ENCODE measurements at places on chromosomes 6 and 20.
A peak's percentile ranks its signal among the peaks of the same experiment; 100 is the strongest.

DNA sequence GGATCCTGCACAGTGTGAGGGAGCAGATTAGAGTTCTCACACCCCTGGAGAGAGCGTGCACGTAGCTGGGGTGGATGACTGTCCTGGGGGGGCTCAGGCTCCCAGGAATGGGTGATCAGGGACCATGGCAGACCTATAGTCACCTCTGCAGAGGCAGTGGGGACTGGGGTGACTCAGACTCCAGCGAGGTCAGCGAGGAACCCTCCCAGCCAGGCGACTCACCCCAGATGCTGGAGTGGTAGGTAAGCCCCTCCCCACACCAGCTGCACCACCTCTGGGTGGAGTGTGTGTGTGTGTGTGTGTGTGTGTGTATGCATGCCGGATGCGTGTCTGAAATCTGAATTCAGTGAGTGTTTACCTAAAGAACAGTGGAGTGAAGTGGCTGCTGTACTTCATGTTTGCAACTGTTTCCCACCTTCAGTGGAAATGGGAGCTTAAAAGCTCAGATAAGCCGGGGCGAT lies 17.4 kb upstream of the GTSF1L start:
- DNase-seq: no peak

GRCh38 chr6:27295301-27296079 lies 16.6 kb downstream of the POM121L2 start:
- no peak for DNase-seq

DNA sequence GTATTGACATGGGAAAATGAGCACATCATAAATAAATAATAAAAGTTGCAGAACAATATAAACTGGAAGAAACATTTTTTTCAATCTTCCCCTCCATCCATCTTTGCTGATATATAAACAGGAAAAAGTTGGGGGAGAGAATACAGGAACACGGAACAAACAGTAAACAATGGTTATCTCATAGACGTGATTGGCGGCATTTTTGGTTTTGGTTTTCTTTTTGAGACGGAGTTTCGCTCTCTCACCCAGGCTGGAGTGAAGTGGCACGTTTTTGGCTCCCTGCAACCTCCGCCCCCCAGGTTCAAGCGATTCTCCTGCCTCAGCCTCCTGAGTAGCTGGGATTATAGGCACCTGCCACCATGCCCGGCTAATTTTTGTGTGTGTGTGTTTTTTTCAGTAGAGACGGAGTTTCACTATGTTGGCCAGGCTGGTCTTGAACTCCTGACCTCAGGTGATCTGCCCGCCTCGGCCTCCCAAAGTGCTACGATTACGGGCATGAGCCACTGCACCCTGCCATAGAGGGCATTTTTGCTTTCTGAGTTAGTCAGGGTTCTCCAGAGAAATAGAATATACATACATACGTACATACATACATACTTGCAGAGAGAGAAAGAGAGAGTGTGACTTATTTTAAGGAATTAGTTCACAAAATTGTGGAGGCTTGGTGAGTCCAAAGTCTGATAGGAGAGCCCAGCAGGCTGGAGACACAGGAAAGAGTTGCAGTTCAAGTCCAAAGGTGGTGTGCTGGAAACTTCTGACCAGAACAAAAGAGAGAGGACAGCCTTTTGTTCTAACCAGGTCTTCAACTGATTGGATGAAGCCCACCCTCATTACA lies 22.6 kb downstream of the GNL1 start:
- peak; percentile 64 for DNase-seq

- peak; percentile 14 for DNase-seq
Observed at GRCh38 chr20:13458860-13459451, 179.8 kb downstream of the TASP1 start.

GRCh38 chr20:23200413-23200812 lies 114.3 kb upstream of the CD93 start:
- DNase-seq: no peak

- no peak for DNase-seq
Observed at GRCh38 chr20:32920066-32920465, 61.3 kb downstream of the EFCAB8 start.

- no peak for DNase-seq
Observed at GRCh38 chr6:16901782-16902181, 140.5 kb upstream of the ATXN1 start.

GRCh38 chr20:19937218-19937617 lies 79.9 kb upstream of the NAA20 start:
- DNase-seq: no peak

DNA sequence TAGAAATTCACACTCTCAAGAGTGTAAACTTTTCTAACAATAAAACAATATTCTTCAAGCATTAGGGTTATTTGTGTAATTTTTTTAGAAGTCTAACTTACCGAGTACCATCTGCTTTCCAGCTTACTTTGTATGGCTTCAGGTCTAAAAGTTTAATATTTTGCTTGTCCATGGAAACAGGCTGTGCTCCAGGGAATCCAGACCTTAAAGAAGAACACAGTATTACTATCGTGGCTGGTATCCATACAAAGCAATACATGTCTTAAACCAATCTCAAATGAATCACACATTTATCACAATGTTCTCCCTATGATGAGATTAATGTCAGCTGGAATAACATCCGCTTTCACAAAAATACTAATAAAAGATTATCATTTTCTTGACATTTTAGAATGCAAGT lies 73.0 kb downstream of the RNGTT start:
- DNase-seq: no peak

DNA sequence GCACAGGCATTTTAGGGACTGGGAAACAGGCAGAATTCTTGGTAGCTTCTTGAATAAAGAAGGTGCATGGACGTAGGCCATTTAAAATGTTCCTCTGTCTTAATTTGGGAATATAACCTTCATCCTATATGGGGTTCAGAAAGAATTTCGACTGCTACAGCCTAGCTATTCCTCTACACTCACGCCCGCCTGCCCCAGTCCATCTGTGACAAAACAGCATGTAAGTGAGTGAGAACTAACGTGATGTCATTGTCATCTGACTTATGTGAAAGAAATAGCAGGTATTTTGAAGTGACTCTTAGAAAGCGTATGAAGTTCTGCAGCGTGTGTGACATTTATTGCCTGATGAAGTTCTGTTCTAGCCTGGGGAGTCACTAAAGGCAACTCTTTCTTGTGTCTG lies 52.2 kb upstream of the SLC22A1 start:
- no peak for DNase-seq

DNA sequence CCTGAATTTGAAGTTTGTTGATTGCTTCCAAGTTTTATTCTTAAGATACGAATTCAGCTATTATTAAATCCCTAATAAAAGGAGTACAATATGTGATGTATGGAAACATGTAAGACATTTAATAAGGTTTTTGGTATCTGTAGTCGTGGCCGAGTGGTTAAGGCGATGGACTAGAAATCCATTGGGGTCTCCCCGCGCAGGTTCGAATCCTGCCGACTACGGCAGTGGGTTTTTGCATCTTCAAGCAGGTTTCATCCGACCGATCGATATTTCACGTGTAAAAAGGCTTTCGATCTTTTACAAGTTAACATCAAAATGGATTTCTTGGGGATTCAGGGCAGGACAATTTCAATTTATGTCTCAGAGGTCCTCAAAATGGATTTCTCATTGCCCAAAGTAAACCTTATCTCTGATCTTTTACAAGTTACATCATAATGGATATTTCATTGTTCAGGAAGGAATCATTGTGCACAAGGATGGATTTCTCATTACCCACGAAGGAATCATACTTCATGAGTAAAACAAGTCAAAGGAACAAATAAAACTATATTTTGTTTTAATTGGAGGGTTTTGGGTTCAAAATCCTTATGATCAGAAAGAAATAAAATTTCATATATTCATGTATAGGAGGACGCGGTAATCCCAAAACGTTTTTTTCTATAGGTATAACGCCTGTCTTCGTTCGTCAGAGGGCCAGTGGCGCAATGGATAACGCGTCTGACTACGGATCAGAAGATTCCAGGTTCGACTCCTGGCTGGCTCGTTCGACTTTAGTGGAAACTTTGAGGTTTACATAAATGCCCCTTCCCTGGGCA lies 37.3 kb upstream of the BTN3A2 start:
- peak; percentile 76 for DNase-seq

DNA sequence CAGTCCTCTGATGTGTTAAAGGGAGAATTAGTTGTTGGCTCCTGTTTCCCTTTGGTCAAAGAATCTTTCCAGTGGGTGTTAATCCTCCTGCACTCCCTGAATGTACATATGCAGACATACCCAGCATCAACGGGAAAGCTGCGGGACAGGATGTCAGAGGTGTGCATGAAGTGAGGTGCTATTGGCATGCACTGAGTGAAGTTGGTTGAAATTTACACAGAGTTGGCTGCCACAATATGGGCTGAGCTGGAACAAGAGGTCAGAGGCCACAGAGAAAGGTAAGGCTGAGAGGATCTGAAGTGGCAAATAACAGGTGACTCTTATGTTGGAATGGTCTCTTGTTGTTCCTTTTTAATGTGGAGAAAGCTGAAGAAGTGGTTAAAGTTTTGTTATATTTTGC lies 82.7 kb upstream of the AKIRIN2 start:
- DNase-seq: no peak

DNA sequence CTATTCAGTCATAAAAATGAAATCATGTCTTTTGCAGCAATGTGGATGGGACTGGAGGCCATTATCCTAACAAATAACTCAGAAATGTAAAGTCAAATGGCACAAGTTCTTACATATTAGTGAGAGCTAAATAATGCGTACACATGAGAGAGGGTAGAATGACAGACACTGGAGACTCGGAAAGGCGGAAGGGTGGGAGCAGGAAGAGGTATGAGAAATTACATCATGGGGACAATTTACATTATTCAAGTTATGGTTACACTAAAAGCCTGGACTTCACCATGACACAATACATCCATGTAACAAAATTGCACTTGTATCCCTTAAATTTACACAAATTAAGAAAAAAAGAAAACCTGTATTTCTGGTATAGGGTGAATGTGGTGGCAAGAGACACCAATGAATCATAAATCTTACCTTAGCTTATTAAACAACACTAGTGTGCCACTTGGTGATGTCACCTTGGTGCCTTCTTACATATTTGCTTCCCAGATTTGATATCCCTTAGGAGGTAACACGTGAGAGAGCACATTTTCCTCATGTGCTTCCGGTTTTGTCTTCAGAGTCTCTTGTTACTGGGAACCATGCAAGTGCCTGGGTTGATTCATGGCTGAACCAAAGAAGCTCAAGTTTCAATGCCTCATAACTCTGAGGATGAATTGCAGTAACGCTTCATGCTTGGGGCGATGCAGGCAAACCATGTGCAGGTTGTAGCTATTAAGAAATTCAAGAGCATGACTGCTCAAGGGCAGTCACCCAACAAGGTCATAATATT lies 84.6 kb downstream of the DCDC2 start:
- DNase-seq: no peak

DNA sequence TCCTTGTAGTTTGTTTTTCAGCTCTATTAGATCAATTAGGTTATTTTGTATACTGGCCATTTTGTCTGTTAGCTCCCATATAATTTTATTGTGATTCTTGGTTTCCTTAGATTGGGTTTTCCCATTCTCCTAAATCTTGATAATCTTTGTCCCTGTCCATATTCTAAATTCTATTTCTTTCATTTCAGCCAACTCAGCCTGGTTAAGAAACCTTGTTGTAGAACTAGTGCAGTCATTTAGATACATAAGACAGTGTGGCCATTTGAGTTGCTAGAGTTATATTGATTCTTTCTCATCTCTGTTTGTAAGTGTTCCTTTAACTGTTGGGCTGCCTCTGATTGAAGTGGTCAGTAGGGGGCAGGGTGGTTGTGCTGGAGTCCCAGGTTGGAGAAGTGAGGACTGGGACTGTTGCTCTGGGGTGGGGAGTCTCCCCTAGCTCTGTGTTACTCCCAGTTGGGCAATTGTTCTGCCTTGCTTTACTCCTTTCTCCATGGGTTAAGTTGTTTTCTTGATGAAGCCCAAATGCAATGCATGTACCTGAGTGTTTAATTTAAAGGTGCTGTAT lies 98.8 kb upstream of the NRN1 start:
- no peak for DNase-seq

DNA sequence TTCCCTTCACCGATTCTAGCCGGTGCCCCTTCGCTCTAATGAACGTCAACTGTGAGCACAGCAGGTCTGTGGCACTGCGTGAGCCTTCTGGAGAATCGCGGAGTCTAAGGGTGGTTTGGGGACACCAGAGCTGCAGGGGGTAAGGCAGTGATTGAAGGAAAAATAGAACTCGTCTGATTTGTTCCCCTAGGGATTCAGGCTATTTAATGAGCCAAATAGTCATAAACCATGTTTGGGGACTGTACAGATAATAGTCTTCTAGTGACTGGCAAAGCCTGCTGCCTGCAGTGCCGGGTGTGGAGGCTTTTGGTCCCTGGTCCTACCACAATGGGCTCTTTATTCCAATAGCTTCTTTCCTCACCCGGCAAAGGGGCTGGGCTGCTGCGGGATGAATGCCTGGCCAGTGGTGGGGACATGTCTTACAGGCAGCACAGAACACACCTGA lies 11.1 kb upstream of the NTSR1 start:
- DNase-seq: no peak

- no peak for DNase-seq
Observed at GRCh38 chr20:37194621-37195417, 15.5 kb upstream of the MROH8 start.

- no peak for DNase-seq
Observed at GRCh38 chr6:119043265-119043664, 35.2 kb downstream of the FAM184A start.

DNA sequence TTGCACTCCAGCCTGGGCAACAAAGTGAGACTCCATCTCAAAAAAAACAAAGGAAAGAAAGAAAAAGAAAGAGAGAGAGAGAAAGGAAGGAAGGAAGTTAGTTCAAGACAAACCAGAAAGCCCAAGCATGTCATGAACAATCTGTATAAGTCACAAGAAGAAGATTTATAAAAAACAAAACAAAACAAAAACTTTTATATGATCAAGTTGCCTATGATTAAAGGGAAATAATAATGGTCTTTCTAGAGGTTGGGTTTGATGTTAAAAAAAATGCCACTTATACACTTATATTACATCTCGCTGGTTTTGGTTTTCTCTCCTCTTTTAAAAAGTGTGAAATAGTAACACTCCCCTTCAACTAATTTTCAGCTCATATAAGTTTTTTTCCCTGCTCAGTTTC lies 146.2 kb upstream of the CARMIL1 start:
- no peak for DNase-seq

DNA sequence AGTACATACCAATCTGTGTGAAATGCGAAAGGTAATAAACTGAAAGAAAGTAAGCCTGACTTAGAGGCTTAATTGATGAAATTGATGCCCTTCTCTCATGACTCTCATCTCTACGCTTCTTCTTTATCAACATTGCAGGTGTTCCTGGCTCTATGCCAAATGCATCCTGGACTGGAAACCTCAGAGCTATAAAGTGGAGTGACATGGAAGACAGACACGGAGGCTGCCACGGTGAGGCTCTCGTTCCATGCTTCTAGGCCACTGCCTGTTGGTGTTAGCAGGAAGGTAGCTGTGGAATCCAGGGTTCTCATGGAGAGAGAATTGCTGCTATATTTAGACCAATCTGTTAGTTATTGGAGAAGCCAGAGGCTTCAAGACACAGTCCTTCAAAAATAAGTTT lies 73.2 kb downstream of the C6orf52 start:
- DNase-seq: no peak

DNA sequence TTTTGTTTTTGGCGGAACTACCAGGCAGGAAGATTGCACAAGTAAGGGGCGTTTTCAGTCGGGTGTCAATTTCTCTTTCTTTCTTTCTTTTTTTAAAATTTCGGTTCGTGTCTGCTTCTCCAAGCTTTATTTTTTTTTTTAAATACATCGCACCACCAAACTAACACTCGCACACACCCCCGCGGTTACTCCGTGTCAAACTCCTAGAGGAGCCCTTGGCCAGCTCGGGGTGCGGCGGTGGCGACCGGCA lies 338 bp downstream of the UTRN start:
- DNase-seq: peak; percentile 25

- no peak for DNase-seq
Observed at GRCh38 chr20:50376888-50377459, 133.2 kb upstream of the PTPN1 start.

GRCh38 chr6:148263961-148264360 lies 78.7 kb upstream of the SASH1 start:
- DNase-seq: no peak
